CD8-positive, alpha-beta memory T cell (primary cell): ENCODE measurements at places on chromosomes 1 and 21.
A peak's percentile ranks its signal among the peaks of the same experiment; 100 is the strongest.

DNA sequence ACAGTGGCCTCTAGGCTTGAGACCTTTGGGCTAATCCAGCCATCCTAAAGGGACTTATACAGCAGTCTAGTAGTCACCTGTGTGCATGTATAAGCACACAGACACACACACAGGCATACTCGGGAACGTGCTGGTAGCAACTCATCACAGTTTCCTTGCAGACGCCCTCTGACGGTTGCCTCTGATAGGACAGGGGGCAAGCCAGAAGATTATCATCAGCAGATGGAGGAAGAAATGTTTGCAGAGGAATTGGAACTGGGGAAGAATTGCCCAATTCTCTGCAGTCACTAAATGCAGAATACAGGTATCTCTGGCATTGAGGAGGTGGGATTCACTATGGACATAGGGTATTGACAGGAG lies 222.2 kb downstream of the C1orf94 start:
- no peak for DNase-seq
- no peaks in the 10 kb centered on the region for H3K27me3 ChIP-seq
- no peaks in the 10 kb centered on the region for H3K36me3 ChIP-seq
- H3K27ac ChIP-seq: no peak overlapping the region
- H3K4me3 ChIP-seq: no peak overlapping the region

- no peak for DNase-seq
- no peaks in the 10 kb centered on the region for H3K27me3 ChIP-seq
- H3K4me3 ChIP-seq: no peak overlapping the region
- no peaks in the 10 kb centered on the region for H3K36me3 ChIP-seq
These were observed 3.3 kb downstream of the GCSAML start for GRCh38 chr1:247552231-247552630.

GRCh38 chr1:232179896-232180778 lies 449.8 kb downstream of the SIPA1L2 start:
- no peak overlapping the region for H3K27ac ChIP-seq
- H3K4me3 ChIP-seq: no peak overlapping the region
- no peak for DNase-seq

DNA sequence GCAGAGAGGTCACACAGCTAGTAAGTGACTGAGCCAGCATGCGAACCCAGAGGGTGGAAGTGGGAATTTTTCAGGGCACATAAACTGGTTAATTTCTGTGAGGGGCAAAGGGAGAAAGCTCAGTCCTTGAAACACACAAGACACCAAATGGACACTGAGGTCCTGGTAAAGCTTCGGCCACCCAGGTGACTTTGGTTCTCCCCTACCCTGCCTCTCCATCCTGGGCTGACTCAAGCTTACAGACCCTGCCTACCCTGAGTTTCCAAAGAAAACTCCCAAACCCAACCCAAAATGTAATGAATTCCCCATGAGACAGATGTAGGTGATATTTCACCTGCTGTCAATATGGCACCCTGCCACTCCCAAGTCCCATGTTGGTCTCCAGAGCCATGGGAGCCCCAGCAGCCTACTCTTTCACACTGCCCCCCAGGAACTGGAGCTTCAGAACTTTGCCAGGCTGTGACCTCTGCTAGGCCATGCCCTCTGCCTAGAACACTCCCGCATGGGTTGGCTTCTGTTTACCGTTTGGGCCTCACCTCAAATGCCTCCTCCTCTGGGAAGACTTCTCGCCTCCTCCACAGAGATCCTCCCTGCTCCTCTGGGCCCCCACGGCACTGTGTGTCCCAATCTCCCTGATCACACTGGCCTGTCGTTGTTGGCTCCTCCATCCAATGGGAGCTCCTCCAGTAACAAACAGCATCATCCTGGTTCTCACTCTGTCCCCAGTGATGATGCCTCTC lies 3.7 kb upstream of the LRP8 start:
- H3K4me1 ChIP-seq: peaks cover 3% of the 10 kb centered on the region
- H3K36me3 ChIP-seq: no peaks in the 10 kb centered on the region
- no peak overlapping the region for H3K27ac ChIP-seq
- DNase-seq: no peak

GRCh38 chr1:148318123-148318903 lies 164.8 kb downstream of the PPIAL4G start:
- H3K36me3 ChIP-seq: no peaks in the 10 kb centered on the region
- peaks cover 11% of the 10 kb centered on the region for H3K4me1 ChIP-seq
- peak overlapping the region; percentile 70 for H3K4me3 ChIP-seq
- H3K27ac ChIP-seq: no peak overlapping the region
- DNase-seq: peak; percentile 72
- H3K27me3 ChIP-seq: peaks cover 7% of the 10 kb centered on the region

GRCh38 chr1:184329962-184330868 lies 56.6 kb upstream of the C1orf21 start:
- peaks cover 5% of the 10 kb centered on the region for H3K27me3 ChIP-seq
- H3K4me3 ChIP-seq: no peak overlapping the region
- DNase-seq: no peak
- H3K4me1 ChIP-seq: no peaks in the 10 kb centered on the region
- no peaks in the 10 kb centered on the region for H3K36me3 ChIP-seq
- H3K27ac ChIP-seq: no peak overlapping the region

DNA sequence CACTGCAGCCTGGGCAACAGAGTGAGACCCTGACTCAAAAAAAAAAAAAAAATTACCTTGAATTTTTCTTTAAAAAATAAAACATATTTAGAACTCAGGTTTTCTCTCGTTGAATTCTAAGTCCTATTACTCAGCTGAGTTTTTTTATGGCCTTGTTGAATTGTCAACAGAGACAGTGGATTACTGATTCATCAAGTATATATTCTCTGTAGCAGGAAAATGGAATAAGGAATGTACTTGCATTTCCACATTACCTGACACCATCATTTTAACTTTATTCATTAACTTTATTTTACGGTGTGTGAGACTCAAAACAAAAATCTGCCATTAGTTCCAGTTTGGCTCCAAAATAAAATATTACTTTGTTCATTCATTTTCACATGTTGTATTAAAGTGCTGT lies 53.8 kb upstream of the APP start:
- DNase-seq: no peak
- no peaks in the 10 kb centered on the region for H3K36me3 ChIP-seq
- H3K27me3 ChIP-seq: no peaks in the 10 kb centered on the region
- H3K4me3 ChIP-seq: no peak overlapping the region
- H3K27ac ChIP-seq: no peak overlapping the region

- no peaks in the 10 kb centered on the region for H3K36me3 ChIP-seq
- DNase-seq: no peak
- no peaks in the 10 kb centered on the region for H3K27me3 ChIP-seq
- H3K4me1 ChIP-seq: no peaks in the 10 kb centered on the region
These were observed 1093.6 kb upstream of the B3GALT2 start for GRCh38 chr1:194279975-194280374.

- H3K4me3 ChIP-seq: no peak overlapping the region
- peak overlapping the region; percentile 78 for H3K27ac ChIP-seq
These were observed 2.0 kb upstream of the ANGEL2 start for GRCh38 chr1:213017447-213018273.

DNA sequence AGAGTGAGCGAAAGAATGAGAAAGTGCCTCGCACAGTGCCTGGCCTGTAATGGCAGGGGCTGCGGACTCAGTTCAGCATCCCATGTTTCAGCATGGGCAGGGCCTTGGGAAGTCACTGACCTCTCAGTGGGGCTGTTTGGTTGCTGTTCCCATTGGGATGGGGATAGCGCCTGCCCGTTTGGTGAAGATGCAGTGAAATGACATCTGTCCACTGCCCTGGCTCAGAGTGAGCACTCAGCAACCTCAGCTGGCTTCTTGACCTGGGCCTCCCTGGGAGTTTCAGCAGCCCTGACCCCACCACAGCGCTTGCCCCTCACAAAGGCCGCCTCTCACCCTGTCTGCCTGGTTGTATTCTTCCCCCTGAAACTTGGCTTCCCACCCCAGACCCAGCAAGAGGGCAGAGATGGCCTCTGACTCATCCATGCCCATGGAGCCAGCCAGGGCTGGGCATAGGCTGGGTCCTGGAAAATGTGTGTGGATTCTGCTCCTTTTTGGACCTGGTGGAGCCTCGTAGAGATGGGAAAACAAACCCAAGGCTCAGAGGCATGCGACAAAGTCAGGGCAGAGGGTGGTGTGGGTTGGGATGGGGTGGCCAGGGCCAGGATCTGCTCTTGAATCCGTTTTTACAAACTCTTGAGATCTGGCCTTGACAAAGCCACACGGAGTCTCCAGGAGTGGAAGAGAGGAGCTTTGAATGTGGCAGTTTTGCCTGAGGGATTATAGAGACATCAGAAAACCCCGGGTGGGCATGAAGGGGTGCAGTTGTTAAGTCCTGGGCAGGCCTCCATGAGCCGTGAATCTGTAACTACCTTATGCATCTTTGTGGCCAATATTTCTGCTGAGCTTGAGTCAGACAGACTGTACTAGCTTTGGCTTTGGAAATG lies 1.2 kb downstream of the XKR8 start:
- H3K4me3 ChIP-seq: peak overlapping the region; percentile 86
- H3K36me3 ChIP-seq: peaks cover 5% of the 10 kb centered on the region
- no peak overlapping the region for H3K27ac ChIP-seq
- H3K27me3 ChIP-seq: no peaks in the 10 kb centered on the region
- peaks cover 20% of the 10 kb centered on the region for H3K4me1 ChIP-seq

- no peak overlapping the region for H3K27ac ChIP-seq
- H3K4me3 ChIP-seq: no peak overlapping the region
- no peak for DNase-seq
- H3K4me1 ChIP-seq: no peaks in the 10 kb centered on the region
- no peaks in the 10 kb centered on the region for H3K36me3 ChIP-seq
These were observed 171.3 kb upstream of the BEND5 start for GRCh38 chr1:48947761-48948537.

DNA sequence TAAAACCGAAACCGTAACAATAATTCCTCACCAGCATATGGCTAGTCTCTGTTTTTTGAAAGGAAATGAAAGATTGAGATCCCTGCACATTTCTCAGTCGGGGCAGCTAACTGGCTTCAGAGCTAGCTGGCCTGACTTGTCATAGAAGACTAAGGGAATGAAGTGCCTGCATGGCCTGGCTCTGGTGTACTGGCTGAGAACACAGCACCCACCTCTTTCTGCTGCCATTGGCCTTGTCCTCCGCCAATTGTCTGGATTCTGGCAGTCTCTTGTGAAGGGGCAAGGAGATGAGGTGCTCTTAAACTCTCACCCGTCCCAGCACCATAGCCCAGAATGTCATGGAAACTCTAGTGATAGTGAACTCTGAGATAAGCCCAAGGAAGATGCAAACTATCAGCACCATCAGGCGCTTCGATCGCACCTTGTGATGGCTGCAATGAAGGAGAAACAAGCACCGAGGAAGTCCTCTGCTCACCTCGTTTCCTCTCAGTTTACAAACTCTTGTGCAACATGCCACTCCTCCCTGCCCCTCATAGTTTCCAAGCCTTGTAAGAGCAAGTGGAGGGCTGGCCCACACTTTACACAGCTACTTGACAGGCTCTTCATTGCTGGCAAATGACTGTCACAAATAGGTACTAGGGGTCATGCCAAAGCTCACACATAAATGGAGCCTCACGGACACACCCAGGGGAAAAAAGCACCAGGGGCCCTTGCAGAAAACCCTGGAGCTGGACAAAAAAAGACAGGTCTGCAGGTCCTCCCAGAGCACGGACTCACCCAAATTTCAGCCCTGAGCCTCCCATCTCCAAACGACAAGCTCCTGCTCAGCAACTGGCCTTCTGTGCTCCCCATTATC lies 16.4 kb downstream of the INPP5B start:
- H3K27me3 ChIP-seq: no peaks in the 10 kb centered on the region
- H3K36me3 ChIP-seq: no peaks in the 10 kb centered on the region
- H3K27ac ChIP-seq: peak overlapping the region; percentile 41

DNA sequence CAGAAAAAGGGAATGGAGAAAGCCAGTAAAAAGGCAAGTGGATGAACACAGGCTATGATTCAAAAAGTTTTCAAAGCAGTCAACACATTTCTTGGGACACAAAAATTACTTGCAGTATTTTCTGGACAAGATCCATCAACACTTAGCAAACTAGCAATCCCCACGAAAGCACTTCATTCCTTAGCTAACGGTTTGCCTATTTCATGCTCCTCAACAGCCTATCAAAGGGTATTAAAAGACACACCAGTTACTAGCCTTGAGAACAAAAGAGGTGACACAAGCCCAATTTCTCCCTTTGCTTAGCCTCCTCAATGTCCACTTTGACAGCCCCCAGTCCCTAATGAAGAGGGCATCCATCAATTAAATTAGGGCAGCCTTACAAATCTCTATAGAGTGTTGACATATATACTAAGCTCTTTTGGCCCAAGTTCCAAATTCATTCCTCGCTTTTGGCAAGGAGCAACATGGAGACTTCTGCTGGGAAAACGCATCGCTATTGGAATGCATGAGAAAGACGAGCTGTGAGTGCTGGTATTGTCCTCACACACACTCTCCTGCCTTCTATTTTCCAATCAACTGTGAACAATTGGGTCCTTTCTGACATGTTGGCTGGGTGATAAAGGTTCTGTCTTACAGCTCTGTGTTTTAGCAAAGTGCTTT lies 180.0 kb downstream of the TNR start:
- H3K36me3 ChIP-seq: no peaks in the 10 kb centered on the region
- no peak overlapping the region for H3K4me3 ChIP-seq
- DNase-seq: no peak
- no peaks in the 10 kb centered on the region for H3K4me1 ChIP-seq
- no peak overlapping the region for H3K27ac ChIP-seq

- H3K36me3 ChIP-seq: peaks cover 20% of the 10 kb centered on the region
- H3K4me3 ChIP-seq: no peak overlapping the region
- DNase-seq: no peak
- no peaks in the 10 kb centered on the region for H3K27me3 ChIP-seq
- no peak overlapping the region for H3K27ac ChIP-seq
These were observed 49.8 kb downstream of the SLC45A1 start for GRCh38 chr1:8367571-8368194.

- no peaks in the 10 kb centered on the region for H3K4me1 ChIP-seq
- no peak overlapping the region for H3K27ac ChIP-seq
- no peak overlapping the region for H3K4me3 ChIP-seq
- H3K27me3 ChIP-seq: no peaks in the 10 kb centered on the region
These were observed 29.7 kb downstream of the OLFML3 start for GRCh38 chr1:114008993-114009392.

GRCh38 chr21:46060596-46061061 lies 37.3 kb upstream of the COL6A2 start:
- no peak overlapping the region for H3K27ac ChIP-seq
- no peaks in the 10 kb centered on the region for H3K36me3 ChIP-seq
- no peak for DNase-seq
- H3K4me1 ChIP-seq: peaks cover 13% of the 10 kb centered on the region
- H3K27me3 ChIP-seq: peaks cover 20% of the 10 kb centered on the region
- H3K4me3 ChIP-seq: no peak overlapping the region

DNA sequence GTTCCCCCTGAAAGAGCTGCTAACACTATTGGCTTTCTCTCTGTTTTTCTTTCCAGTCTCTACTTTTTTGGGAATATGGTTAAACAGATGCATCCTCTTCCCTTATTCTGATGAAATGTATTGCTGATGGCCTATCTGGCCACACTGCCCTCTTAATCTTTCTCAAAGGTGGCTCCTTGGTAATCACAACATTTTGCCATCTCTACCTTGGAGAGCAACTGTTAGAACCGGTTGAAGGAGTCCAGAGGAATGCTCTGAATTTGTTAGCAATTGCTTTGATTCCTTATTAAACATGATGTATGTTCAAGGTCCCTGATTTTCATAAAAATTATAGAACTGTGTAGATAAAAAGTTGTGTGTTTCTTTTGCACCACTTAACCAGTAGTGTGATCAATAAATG lies 50.1 kb upstream of the ARID1A start:
- H3K4me3 ChIP-seq: no peak overlapping the region
- no peaks in the 10 kb centered on the region for H3K36me3 ChIP-seq
- no peak overlapping the region for H3K27ac ChIP-seq
- DNase-seq: no peak
- H3K27me3 ChIP-seq: no peaks in the 10 kb centered on the region
- H3K4me1 ChIP-seq: no peaks in the 10 kb centered on the region
